Stimulated activated CD4-positive, alpha-beta T cell treated with anti-CD3 and anti-CD28 coated beads, TNF-alpha, amount 100 ng/mL, for 1 hour (primary cell): ENCODE measurements at places on chromosomes 16 and 17.

GRCh38 chr17:17666111-17666714 lies 15.0 kb upstream of the RAI1 start:
- no peak for DNase-seq

- no peak for DNase-seq
These were observed 60.6 kb downstream of the RPH3AL start for GRCh38 chr17:292016-292415.

DNA sequence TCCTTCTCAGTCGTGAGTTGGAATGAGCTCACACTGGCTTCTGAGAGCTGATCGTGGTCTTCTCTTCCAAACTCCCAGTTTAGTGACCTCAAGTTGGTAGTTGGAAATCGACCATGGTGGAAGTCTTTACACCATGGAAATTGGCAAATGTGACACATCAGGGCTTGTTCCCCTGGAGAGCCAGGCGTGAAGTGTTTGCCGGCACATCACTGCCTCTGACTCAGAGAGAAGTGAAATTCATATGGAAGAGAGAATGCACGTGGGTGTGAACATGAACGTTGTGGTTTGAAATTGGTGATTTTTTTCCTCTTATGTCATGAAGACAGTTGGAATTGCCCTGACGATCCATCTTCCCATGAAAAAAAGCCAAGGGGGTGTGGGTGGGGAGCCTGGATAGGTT lies 47.4 kb downstream of the AXIN2 start:
- DNase-seq: no peak

DNA sequence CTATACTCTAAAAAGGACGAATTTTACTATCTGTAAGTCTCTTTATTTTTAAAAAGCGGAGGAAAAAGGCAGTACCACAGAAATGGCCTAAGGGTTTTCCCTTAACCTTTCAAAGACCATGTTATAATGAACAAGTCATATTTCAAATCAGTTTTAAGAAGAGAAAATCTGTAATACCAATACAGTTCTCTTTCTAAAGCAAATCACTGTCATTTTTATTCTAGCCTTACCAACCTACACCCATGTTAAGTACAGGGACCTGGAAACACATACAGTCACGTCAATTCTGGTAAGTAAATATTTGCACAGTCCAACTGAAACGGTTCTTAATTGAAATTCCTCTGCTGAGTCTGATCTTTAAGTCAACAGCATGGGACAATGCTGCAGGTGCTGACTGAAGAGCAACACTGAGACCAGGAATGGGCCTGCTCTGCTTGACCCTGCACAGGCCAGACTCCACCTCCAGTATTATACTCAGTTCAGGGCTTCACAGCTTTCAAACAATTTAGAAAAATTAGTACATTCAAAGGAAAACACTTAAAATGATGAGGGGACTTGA lies 20.2 kb downstream of the MBTPS1 start:
- DNase-seq: no peak

DNA sequence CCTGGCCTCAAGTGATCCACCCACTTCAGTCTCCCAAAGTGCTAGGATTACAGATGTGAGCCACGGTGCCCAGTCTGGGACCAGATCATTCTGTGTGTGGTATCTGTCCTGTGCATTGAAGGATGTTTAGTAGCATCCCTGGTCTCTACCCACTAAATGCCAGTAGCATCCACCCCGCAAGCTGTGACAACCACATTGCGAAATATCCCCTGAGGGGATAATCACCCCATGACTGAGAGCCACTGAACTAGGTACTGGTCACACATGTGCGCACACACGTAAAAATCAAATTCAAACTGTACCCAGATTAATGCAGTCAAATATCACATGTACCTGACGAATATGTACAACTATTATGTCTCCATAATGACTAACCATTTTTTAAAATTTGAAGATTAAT lies 35.8 kb downstream of the TEKT5 start:
- no peak for DNase-seq

DNA sequence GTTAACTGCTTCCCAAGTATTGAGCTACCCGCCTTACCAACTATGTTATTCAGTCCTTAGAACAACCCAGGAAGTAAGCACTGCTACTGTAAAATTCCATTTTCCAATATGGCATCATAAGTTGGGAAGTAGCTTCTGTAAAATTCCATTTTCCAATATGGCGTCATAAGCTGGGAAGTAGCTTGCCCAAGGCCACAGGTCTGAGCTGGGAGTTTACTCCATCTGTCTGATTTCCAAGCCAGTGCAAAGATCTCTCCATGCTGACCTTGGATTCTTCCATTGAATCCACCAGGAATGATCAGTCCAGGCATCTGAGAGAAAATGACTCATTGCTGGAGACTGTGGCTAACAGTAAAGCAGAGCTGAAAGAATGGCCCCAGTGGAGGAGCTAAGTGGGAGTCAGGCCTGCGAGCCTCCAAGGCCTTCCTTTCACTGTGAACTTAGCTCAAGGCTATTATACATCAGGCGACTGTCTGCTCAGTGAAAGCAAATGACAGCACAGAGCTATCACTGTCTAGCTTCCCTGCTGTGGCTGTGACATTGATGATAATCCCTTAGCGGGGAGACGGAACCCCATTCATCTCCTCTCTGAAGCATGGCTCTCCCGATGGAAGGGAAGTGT lies 430.4 kb downstream of the HAPSTR1 start:
- no peak for DNase-seq

- DNase-seq: no peak
These were observed 11.3 kb downstream of the YPEL2 start for GRCh38 chr17:59342681-59343131.

DNA sequence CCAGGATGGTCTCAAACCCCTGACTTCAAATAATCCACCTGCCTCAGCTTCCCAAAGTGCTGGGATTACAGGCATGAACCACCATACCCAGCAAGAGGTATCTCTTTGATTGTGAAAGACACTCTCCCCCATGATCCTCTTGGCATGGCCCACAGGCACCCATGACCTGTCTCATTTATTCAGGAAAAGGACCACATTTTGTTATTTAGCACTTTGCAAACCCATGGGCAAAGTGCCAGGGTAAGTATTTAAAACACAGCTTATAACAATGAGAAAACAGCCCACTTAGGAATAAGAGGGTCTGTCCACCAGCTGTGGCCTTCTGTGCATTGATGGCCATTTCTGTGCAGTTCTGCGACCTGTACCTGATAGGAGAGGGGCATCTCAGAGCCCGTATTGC lies 12.8 kb upstream of the AKTIP start:
- DNase-seq: no peak

DNA sequence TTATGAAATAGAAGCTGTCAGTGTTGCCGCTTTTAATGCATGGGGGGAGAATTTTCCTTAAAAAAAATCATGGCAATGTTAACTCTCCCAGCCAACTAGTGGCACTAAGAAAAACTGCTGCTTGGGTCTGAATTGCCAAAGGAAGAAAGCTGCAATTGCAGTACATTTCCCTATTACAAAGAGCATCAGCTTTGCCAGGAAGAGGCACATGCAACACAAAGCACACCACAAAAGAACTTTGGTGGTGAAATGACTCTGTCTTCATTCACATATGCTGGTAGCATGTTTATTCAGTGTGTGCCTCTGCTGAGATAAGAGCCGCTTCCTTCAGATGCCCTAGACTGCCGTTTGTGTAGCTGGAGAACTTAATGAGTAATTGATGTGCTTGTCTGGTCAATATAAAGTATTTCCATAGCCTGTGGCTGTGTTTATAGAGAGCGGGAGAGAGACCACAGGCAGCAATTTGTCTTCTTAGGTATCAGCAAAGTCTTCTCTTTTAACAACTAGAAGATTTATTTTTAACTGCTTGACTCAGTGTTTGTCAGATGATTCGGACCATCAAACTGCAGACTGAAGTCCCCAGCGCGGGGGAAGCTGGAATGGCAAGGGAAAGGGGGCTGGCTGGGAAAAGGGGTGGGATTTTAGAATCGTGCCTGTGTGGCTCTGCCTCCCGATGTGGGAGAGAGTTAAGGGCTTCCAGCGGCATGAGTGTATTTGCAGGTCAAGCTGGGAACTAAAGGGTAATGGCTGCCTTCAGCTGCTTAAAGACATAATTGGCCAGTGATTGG lies 115.1 kb downstream of the MRTFB start:
- DNase-seq: no peak

GRCh38 chr17:41686281-41686680 lies 2.4 kb upstream of the EIF1 start:
- DNase-seq: no peak

GRCh38 chr17:43988301-43988700 lies 16.1 kb upstream of the NAGS start:
- no peak for DNase-seq

- DNase-seq: no peak
These were observed 2.8 kb upstream of the FUS start for GRCh38 chr16:31177136-31177535.

DNA sequence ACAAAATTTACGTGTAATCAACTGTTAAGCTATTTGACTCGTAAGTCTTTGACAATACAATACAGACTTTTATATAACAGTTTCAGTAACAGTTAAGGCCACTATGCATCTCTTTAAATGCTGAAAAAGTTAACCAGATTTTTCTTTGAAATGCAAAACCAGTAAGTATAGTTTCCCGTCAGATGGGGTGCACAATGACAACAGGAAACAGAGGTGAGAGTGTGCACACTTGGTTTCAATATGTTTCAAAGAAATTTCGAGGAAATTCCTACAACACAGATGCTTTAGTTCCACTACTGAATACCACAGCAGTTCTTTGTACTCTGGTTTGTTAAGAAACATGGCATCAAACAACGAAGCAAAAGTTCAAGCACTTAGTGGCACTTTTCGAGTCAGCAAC lies 48.4 kb downstream of the RNF157 start:
- DNase-seq: peak; percentile 10

DNA sequence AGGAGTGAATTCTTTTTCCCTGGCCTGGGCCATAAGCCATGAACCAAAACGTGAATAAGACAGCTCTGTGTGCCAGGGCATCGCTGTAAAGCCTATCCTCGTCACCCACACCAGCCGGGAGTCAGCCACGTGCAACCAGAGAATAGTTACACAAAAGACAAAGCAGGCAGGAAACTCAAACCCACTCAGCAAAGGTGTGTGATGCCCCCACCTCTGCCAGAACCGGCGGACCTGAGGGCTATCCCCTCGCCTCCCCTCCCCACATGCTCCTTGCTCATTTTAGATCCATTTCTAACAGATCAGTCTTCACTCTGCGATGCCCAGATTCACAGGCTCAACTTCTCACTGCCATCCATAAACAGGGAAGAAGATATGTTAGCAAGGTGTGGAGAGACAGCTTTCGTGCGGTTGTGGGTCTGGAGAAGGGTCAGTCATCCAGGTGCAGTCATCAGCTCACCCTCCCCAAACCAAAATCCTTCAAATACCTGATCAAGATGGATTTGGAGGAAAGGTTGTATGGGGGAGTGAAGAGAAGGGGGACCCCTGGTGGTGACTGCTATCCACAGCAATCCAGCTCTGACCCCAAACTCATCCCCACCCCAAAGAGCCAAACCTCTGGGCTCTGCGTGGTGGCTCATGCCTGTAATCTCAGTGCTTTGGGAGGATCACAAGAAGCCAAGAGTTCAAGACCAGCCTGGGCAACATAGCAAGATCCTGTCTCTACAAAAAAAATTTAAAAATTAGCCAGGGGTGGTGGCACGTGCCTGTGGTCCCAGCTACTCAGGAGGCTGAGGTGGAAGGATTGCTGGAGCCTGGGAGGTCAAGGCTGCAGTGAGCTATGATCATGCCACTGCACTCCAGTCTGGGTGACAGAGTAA lies 219.2 kb downstream of the C16orf78 start:
- DNase-seq: no peak

DNA sequence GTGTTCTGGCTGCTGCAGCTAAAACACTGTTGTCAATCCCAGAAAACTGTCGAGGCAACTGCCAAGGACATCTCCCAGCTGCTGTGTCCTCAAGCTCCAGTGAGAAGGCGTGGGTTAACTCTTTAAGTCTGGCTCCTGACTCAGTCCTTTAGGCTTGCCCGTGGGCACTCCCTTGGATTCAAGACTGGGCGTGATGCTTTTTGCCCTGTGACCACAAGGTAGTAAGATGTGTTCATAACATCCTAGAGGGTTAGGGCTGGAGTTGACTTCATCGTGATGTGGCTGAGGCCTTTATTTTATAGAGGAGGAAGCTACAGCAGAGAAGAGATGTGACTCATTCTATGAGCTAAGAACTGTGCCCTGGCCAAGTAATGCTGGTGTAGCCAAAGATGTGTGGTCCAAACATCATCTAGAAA lies 50.9 kb upstream of the TEKT3 start:
- no peak for DNase-seq

DNA sequence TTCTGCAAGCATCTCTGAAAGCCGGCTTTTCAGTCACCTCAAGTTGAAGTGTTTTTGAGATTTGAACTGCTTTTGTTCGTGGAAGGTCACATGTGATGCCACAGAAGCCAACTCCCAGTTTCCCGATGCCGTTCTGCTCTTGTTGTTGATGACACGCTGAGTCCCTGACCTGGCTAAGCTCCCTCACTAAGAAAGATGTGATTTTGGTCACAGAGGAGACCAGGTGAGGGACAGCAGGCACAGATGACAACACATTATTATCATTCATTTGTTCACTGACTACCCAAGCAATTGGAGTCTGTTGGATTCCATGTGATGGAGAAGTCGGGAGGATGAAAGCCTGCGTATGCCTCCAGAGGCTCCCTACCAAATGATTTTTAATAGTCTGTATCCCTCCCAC lies 822.4 kb upstream of the RBFOX1 start:
- DNase-seq: no peak
